ENCODE measurements at places on chromosomes 16 and 17. TPM values are rescaled to one million over a fixed set of nuclear protein-coding genes. Genes with fewer than 3 reads are reported as not detected.

KRT24 gene
- 0.21 TPM for total RNA-seq

TPSD1 gene
- not detected for total RNA-seq

SECTM1 gene
- total RNA-seq, result 8.1 TPM

MPO gene
- total RNA-seq, result not detected

COX10 gene
- 16.4 TPM for total RNA-seq
